ENCODE measurements at places on chromosomes 11 and 22. TPM values are rescaled to one million over a fixed set of nuclear protein-coding genes. Genes with fewer than 3 reads are reported as not detected.

DNA sequence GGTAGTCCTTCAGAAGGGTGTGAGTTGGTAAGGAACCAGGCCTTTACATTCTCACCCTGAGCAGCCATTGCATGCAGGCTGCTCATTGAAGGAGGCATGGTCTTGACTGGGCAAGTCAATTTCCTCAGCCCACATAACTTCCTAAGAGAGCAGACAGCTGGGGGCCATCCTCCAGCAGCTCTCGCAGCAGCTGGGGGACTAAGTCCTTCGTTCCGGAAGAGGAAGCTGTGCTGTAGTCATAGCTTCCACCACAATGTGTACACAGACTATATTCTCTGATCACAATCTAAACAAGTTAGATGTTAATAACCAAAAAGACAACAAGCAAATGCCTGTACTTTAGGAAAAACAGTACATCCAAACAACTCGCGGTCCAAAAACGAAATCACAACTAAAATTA lies 30.1 kb upstream of the MPPED1 start:
- peak; percentile 43 for DNase-seq
- no peaks in the 10 kb centered on the region for H3K36me3 ChIP-seq
- peaks cover 6% of the 10 kb centered on the region for H3K4me1 ChIP-seq
- H3K27me3 ChIP-seq, result no peaks in the 10 kb centered on the region

DNA sequence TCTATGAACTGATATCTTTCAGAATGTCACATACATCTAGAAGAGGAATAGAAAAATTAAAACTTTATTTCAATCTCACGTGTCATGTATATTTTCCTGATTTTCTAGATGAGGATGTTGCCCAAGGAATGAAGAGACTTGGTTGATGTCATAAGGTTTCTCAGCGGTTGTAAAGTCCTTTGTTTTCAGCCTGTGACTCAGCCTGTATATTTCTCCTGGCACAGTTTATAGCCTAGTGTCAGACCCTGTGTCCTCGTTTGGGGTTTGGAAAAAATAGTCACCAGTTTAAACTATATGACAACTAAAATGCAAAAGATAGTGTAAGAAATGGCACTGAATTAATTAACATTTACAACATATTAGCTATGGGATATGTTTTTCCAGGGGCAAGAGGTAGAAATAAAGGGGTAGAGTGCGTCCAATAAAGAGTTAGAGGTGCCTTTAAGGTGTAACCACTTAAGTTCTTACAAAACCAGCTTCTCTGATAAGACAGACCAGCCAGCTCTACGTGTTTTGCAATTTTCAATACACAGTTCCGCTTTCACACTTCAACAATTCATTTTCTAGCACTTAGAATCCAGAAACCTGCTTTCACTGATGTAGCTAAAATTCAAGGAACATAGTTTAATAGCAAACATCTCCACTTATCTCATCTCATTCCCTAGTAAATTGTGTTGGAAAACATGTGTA lies 1432.6 kb upstream of the TENM4 start:
- no peak for DNase-seq
- H3K27ac ChIP-seq, result no peak overlapping the region
- no peak overlapping the region for H3K4me3 ChIP-seq
- no peaks in the 10 kb centered on the region for H3K27me3 ChIP-seq

GRCh38 chr11:80900265-80900664 lies 1459.4 kb upstream of the TENM4 start:
- H3K27ac ChIP-seq, result no peak overlapping the region
- H3K27me3 ChIP-seq, result no peaks in the 10 kb centered on the region
- DNase-seq, result no peak
- no peaks in the 10 kb centered on the region for H3K36me3 ChIP-seq
- no peaks in the 10 kb centered on the region for H3K4me1 ChIP-seq

GRCh38 chr11:60985991-60986915 lies 14.8 kb downstream of the CD6 start:
- peak; percentile 61 for DNase-seq
- no peaks in the 10 kb centered on the region for H3K27me3 ChIP-seq
- peak overlapping the region; percentile 6 for H3K4me3 ChIP-seq
- peaks cover 35% of the 10 kb centered on the region for H3K36me3 ChIP-seq
- H3K4me1 ChIP-seq, result peaks cover 59% of the 10 kb centered on the region

GRCh38 chr11:45166604-45166897 lies 20.1 kb downstream of the PRDM11 start:
- H3K27ac ChIP-seq, result no peak overlapping the region
- no peaks in the 10 kb centered on the region for H3K36me3 ChIP-seq
- no peak for DNase-seq
- no peaks in the 10 kb centered on the region for H3K4me1 ChIP-seq
- no peak overlapping the region for H3K4me3 ChIP-seq
- no peaks in the 10 kb centered on the region for H3K27me3 ChIP-seq

The CD151 gene
- polyA plus RNA-seq, result 82.3 TPM

The FAM118A gene
- polyA plus RNA-seq, result 43.8 TPM

All from thymus (tissue), 14 donors.